ENCODE measurements at places on chromosomes 12 and 14.

DNA sequence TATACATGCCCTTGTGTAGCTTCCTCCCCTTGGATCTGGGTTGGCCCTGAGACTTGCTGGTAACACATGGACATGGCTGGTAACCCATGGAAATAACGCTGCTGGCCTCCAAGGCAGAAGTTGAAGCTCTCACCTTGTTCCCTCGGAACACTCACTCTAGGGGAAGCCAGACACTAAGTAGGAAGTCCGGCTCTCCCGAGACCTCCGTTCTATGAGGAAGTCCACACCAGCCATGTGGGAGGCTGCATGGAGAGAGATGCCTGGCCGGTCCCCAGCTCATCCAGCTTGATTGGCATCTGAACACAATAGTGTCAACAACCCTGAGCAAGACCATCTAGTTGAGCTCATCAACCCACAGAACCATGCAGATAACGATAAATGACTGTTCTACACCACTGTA lies 39.7 kb upstream of the VRK1 start:
- no peak for DNase-seq

DNA sequence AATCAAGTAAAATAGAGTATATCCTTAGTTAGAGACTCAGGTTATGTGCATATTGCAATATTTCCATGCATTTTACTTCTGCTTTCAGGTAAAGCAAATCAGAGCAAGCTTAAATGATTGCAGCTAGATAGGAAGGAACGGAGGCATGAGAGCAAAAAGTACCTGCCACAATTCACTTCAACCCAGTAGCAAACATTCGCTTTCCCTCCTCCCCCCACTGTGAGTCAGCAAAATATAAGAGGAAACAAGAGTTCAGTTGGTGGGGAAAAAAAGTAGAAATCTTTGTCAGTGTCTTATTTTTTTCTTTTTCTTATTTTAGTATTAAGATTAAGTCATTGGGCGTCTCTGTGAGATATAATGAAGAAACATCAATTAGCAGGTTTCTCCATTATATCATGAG lies 475.4 kb downstream of the NPAS3 start:
- DNase-seq, result no peak

GRCh38 chr14:39488600-39488999 lies 56.4 kb upstream of the FBXO33 start:
- peak; percentile 40 for DNase-seq

DNA sequence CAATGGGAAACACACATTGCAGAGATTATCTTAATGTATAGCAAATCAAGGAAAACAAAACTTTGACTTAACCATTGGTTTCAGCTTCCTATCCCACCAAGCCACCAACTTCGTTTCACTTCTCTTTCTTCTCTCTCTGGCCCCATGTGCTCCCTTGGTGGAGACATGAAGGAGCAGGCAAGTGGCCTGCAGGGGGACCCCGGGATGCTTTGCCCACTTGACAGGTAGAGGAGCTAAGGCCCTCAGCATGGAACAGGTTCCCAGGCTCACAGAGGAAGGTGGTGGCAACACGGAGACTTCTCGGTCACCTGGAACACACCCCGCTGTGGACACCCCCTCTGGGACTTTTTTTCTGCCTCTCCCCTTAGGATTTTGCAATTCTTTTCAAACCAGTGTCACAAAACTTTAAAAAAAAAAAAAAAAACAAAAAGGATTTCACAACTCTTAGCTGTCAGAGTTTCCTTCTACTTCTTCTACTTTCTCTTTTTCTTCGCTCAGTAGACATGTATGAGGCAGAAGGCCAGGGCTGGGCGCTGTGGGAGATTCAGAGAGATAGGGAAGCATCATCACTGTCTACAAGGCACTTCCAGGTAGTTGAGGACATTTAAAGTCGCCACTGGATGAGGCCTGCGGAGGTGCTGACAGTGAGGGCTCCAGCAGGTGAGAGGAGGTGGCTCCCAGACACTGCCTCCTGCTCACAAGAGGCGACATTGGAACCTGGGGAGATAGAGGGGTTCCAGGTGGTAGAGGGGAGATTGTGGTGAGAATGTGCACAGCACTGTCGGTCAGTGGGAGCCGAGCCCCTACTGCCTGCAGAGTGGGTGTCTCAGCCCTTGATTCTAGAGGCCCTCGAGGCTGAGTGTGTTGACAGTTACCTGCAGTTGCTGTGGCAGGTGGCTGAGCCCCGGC lies 119.6 kb downstream of the GCH1 start:
- no peak for DNase-seq

GRCh38 chr14:35277179-35277578 lies 15.0 kb upstream of the PSMA6 start:
- DNase-seq, result no peak

- peak; percentile 60 for DNase-seq
Observed at GRCh38 chr14:52299692-52300278, 14.3 kb upstream of the PTGER2 start.

- peak; percentile 35 for DNase-seq
Observed at GRCh38 chr14:34461334-34462131, 507 bp downstream of the SPTSSA start.

DNA sequence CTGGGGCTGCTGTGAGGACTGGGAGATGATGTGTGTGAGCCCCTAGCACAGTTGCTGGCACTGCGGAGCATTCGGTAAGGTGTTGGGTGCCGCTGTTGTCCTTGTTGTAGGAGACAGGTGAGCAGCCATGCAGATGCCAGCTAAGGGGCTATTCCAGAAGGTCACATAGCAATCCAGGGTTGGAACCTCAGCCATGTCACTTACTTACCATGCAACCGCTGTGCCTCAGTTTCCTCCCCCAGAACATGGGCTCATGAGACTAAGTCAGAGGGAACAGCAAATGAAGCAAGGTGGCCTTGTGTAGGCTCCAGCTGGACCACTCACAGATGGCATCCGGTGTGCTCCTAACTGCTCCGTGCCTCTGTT lies 13.2 kb downstream of the DTX1 start:
- DNase-seq, result no peak

DNA sequence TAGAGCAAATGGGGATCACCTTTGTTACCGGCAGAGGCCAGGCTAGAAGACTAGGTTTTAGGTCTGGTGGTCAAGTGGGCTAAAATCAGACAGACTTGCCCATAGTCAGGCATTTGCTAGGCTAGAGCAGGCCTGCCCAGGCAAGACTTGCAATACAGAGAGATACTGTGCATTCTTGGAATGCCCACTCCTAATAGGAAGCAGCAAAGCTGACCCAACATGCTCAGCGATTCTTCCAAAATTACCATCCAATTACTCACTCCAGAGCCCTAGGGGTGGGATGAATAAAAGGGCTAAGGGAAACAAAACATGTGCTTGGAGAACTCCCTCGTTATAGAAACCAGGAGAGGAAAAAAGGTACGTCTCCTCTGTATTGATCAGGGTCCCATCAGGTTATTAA lies 187.8 kb upstream of the AMIGO2 start:
- DNase-seq, result peak; percentile 25

DNA sequence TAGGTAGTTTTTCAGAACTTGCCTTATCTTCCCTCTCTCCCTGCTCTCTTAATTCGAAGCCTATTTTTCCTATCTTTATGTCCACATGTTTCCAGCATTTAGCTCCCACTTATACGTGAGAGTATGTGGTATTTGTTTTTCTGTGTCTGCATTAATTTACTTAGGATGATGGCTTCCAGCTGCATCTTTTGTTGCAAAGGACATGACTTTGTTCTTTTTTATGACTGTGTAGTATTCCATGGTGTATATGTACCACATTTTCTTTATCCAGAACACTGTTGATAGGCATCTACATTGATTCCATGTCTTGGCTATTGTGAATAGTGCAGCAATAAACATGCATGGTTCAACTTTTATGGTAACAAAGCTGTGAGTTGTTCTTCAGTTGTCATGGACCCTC lies 7.8 kb upstream of the CLEC2D start:
- no peak for DNase-seq

DNA sequence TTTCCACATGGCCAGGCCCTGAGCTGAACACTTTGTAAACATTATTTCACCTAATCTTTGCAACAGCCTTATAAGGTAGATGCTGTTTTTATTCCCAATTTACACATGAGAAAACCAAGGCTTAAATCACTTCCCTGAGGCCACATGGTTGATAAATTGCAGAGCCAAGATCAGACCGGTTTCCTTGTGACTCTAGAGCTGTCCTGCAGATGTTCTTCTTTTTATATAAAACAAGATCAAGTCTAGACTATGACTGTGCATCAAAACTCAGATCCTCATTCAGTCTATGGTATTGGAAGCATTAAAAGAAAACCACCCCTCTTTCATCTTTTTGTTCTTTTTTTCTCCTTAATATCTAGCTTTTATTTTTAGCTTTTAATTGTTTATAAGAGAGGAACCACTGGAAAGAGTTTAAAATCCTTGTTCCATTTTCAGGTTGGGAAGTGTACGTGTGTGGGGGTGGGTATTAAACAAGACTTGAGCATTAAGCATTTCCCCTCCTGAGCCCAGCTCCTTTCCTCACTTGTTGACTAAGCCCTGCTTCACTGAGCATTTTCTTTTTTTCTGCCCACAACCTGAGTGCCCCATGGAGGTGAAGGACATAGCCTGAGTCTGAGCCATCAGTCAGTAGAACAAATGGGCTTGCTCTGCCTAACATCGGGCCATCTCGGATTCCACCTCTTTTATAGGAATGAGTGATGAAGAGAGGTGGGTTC lies 45.4 kb downstream of the GPATCH2L start:
- no peak for DNase-seq

DNA sequence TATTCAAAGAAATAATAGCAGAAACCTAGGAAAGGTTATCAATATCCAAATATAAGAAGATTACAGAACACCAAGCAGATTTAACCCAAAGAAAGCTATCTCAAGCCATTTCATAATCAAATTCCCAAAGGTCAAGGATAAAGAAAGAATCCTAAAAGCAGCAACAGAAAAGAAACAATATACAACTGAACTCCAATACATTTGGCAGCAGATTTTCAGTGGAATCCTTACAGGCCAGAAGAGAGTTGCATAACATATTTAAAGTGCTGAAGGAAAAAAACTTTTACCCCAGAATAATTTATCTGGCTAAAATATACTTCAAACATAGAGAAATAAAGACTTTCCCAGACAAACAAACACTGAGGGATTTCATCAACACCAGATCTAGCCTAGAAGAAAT lies 54.3 kb downstream of the DENND5B start:
- no peak for DNase-seq

DNA sequence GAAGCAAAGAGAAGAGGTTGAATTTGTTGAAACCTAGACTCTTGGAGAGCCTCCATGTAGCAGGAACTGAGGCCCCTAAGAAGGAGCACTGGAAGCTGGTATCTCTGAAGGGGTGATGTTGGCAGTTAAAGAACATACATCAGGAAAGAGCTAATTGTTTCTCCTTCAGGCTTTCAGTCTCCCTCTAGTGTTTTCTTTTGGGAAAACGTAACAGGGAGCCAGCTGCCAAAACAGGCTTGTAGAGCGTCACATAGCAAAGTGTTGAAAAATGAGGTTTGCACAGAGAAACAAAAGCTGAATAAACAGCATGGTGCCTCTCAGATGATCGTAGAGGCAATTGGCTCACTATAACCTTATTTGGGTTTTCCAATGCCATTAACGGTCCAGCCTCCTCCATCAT lies 46.9 kb upstream of the CAND1 start:
- peak; percentile 25 for DNase-seq

DNA sequence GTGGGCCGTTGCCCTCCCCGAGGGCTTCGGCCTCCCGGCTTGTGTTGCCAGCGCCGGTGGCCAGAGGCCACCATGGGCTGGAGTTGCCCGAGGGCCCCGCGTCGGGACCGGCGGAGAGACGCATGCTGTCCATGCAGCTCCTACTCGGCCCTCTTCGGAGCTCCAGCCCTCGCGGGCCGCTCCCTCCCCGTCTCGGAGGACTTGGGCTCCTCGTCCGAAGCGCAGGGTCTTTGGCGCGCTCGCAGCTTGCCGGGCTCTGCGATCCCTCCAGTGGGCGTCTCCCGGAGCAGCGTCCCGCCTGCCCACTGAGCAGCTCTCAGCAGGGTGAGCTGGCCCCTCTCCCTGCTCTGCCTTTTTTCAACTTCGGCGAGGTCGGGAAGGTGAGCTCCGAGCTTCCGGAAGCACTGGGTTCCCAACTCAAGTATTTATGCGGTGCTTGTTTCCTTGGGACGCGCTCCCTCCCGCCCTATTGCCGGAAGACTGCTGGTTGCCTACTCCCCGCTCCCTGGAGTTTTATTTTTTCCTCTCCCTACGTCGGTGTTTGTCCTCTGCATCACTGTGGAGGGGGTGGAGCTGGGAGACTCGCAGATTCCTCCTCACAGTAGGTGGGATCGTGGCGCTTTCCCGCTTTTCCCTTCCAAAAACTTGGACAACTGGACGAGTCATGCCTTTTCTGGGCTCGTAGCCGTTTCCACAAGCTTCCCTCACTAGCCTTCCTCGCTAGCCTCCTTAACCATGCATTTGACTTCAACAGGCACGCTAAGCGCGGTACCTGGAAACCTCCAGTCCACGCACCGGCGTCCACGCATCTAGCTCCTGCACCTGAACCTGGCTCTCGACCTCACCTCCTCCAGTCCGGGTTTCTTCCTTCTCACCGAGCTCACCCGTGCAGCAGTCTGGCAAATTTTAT lies at the start of gene AVPR1A:
Gene AVPR1A (minus strand): TSS at position 489 of the 910 bp plus-strand sequence. CDS start 365 bp downstream, at position 124.
- DNase-seq, result no peak

- DNase-seq, result no peak
Observed at GRCh38 chr12:93585247-93585646, 12.8 kb downstream of the SOCS2 start.

Measured in HFFc6 (cell line).